Pulmonary artery endothelial cell (primary cell): ENCODE measurements at places on chromosomes 4 and X.

DNA sequence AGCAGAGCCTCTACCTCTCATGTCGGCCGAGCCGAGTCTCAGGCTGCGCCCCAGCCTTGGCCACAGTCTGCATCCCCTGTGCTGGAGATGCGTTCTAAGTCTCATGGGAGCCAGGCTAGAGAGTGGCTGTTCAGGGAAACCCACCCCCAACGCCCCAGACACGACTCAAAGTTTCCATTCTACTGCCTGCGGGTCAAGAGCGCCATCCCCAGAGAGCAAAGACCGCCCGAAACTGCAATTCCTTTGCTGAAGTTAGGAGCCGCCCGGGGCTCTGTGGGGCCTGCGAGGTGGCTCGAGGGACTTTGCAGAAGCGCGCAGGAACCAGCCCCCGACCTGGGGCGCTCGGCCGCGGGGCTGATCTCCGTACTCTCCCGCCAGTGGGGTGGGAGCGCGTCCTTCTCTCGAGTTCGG lies 10.0 kb upstream of the ELF4 start:
- DNase-seq = no peak

DNA sequence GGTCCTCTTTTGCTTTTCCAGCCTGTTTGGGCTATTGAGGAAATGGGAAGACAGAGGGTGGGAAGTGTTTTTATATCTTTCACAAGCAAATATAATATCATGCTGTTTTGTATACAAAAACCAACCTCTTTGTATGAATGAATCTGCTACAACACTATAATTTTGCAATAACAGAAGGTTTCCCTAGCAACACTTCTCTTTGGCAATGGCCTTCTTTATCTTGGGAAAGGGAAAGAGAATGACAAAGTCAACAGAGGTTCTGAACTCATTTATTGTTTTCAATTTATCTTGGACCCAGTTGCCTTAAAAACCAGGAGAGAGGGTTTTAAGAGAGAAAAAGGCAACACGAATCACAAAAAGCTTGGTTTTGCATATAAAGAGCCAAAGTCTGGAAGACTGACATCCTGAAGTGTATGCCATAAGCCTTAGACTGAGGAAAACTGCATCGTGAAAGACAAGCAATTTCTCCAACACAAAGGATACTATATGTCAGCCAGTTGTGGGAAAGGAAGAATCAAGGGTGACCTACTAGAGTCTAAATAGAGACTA lies 121.8 kb upstream of the FAM241A start:
- no peak for DNase-seq

DNA sequence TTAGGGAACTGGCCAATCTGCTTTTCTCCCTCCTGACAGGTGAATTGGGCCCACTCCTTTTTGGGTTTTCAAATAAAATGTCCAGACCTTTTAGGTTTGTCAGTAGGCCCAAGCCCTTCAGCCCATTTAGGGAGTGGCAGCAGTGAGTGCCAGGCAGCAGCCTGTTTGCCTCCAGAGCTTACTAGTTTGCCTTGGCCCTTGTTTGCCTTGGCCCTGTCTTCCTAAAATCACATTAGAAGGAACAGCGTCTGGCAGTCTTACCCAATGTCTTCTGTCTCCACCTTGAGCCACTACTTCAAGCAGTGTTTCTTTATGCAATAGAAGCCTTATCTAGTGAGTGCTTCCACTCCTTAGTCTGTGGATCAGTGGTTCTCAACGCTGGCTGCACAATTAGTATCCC lies 117.1 kb downstream of the TMEM164 start:
- DNase-seq = no peak

- no peak for DNase-seq
These were observed 42.8 kb downstream of the IL21 start for GRCh38 chr4:122577808-122578781.

- peak; percentile 51 for DNase-seq
These were observed 72.4 kb downstream of the ANKRD50 start for GRCh38 chr4:124640022-124640730.

DNA sequence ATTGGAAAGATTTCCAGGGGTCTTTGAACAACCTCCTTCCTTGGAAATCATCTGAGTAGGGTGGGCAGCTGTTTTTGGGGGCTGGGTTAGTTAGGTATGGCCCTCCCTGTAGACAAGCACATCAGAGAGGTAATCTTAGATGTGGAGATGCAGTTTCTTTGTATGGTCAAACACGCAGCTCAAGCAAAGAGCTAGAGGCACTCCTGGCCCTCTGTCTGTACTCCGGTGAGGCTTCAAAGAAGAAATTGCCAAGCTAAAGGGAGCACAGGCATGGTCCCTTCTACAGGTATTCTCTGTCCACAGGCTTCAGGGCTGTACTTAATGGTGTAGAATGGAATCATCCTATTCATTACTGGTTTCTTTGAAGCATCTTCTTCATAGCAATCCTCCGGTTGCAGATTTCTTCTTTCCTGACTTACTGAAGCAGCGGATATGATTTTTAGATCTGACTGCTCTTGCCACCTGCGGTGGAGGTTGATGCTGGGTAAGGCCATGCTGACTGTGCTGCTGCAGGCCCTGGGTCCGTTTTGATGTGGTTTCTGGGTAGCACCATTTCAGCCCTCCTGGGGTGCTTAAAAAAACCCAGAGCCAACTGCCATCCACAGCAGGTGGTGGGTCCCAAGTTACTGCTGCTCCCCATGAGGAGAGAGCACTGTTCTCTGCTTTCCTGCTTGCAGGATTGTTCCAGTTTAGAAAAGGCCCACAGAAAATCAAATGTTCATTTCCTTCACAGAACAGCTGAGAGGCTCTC lies 318.9 kb upstream of the GATB start:
- no peak for DNase-seq

DNA sequence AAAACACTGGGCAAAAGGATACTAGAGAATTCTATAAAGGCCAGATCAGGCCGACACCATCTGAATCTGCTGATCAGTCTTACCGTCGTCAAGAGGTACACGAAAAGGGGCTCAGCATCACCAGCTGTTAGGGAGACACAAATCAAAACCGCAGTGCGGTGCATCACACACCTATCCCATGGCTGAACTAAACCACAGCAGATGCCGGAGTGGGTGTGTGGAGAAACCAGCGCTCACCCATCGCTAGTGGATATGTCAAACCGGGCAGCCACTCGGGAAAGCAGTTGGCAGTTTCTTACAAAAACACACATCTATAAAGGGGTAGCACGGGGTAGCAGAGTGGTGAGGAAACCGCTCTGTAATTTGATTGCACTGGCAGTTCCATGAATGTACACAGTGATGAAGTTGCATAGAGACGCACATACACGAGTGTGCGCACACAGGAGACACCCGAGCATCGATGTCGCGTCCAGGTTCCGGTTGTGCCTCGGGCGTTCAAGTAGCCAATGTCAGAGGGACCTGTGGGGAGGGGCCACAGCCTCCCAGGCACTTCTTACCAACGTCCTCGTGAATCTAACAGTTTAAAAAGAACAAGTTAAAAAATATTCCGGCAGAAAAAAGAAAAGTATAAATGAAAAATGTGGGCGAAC lies 23.1 kb upstream of the CCNQ start:
- no peak for DNase-seq

DNA sequence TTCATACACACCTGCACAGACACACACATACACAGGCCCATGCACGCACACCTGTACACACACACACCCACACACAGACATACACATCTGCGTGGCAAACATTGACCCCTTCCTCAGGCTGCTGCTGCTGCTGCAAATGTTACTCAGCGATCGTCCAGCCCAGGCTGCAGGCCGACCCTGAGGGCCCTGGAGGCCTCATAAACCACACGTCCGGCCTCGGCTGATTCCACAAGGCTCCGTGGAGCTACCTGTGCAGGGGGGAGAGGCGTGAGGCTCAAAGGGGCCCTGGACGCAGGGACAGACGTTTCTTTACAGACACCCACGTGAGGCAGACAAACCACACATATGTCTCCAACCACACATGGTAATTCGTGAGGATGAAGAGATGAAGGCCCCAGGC lies 53.9 kb upstream of the PPP2R3B start:
- DNase-seq = no peak

GRCh38 chr4:3029464-3029863 lies 44.9 kb downstream of the HTT-AS start:
- DNase-seq = no peak

DNA sequence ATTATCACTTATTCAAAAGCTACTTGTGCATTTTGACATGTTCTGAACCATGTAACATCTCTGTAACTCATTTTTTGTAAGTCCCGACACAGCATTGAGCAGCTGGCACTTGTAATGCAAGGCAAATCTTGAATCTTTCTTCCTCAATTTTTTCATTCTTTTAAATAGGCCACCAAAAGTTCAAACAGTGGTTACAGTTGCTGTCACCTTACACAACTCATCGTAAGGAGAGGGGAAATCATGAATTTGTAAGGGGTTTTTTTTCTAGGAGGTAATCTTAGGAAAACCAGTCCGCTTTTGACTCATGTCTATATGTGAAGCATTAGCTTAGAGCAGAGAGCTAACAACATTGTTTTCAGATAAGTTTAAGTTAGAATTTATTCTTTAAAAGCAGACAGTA lies 124.5 kb downstream of the PDLIM5 start:
- no peak for DNase-seq

DNA sequence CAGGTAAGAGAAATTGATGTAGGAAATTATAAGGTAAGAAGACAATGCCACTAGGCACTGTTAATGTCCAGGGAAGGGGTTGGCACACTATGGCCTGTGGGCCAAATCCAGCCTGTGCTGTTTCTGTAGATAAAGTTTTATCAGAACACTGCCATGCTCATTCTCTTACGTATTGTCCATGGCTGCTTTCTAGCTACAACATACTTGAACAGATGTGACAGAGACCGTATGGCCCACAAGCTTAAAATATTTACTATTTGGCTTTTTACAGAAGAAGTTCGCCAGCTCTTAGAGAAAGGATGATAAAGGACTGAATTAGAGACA lies 168.0 kb downstream of the CDS1 start:
- DNase-seq = no peak

GRCh38 chrX:42241421-42241820 lies 318.1 kb upstream of the CASK start:
- DNase-seq = no peak

- no peak for DNase-seq
These were observed 158.6 kb downstream of the TET2 start for GRCh38 chr4:105305019-105305836.

- no peak for DNase-seq
These were observed 126.0 kb downstream of the EMCN start for GRCh38 chr4:100391863-100392262.

DNA sequence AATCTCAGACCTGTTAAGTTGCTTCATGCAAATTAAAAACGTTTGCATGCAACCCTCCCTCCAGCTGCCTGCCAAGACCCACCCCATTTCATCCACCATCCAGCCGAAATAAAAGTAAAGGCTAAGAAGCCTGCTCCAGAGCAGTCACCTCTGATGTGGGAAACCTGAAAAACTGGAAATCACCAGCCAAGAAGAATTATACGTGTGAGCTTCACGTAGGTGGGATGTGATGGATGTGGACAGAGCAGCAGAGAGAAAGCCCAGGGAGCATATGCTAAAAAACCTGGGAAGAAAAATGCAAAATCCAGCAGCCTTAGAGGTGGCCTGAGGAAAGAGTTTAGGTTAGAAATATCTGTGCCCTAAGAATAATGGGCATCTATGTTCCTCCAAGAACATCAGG lies 160.6 kb upstream of the STS start:
- no peak for DNase-seq

- no peak for DNase-seq
These were observed 16.2 kb downstream of the ANXA5 start for GRCh38 chr4:121680571-121680970.

DNA sequence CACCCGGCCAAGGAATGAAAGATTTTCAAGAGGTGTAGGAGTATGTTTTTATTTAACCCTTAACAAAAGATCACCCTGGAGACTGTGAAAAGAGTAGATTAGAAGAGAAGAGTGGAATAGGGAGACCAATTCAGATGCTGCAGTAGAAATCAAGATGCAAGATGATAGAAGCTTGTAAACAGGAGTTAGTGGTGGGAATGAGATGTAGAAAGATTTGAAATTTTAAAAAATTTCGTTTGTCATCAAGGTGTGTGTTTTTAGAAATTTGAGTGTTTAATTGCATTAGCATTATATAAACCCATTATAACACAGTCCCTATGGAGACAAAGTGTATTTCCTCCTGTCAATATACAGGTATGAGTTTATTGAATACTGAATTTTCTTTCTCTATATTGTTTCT lies 42.1 kb upstream of the IL1RAPL2 start:
- DNase-seq = no peak

- no peak for DNase-seq
These were observed 164.4 kb downstream of the RBMX2 start for GRCh38 chrX:130566028-130566683.
